RPMI7951 (cell line): ENCODE measurements at places on chromosomes 2 and 18. TPM values are rescaled to one million over a fixed set of nuclear protein-coding genes. Genes with fewer than 3 reads are reported as not detected.

- peak; percentile 84 for DNase-seq
Observed at GRCh38 chr2:224946895-224947294, 95.4 kb downstream of the DOCK10 start.

The DSC2 gene
- total RNA-seq, result not detected in 2 replicates

DNA sequence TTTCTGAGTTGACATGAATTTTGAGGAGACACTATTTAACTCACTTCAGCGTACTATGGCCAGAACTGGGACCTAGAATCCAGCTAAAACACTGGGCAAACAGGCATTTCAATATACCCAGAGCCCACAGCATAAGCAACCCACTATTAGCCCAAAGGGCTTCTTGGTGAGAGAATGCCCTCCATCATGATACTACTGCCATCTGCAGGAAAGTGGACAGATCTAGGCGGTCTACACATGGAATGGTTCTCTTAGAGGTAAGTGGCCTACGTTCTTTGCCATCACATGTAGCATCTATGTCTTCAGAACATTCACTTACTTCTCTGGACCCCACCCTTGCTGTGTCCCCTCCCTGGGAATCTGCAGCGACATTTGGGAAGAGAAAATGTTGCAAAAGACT lies 181.3 kb upstream of the LINC00305 start:
- no peak for DNase-seq

DNA sequence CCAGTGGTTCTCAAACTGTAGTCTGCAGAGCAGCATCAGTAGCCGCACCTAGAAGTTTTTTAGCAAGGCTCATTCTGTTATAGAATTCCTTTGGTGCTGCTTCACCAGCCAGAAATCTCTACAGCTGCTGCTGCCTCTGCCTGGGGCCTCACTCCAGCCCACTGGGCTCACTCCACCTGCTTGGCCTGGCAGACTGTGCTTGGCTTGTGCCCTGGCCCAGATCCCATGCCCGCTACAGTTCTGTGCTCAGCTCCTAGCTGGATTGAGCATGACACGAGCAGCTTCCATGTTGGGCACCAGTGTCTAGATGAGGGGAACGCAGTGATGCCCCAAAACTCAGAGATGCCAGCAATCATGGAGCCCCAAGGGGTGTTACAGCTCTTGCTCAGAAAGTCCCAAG lies 22.6 kb downstream of the MAPK4 start:
- no peak for DNase-seq

The COBLL1 gene
- 0.39 and 0.96 TPM in 2 replicates for total RNA-seq

DNA sequence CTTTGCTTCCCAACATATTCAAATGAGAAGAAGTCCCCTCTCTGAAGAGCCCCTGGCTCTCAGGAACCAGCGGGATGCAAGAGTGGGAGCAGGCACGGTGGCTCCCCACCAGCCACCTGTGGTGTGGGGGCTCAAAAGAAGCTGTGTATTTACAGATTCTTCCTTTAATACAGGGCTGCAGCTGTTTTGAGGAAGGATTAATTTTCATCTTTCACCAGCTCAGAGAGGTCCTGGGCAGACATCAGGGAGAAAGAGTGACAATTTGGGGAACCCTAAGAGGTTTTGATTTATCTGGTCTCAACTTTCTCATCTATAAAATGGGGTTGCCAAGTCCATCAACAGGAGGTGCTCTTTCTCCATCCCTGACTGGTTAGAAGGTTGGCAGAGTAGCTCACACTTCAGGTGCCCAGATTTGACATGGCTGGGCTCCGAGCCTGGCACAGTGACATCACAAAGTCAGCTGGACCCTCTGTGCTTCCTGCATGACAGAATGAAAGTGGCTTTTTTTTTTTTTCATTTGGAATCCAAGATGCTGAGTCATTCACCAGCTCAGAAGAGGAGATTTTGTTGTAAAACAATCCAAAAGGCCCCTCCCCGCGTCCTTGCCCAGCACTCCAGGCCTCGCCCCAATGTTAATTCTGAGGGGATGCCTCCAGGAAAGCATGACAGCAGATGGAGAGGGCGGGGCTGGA lies 15.5 kb upstream of the SIX2 start:
- DNase-seq, result peak; percentile 95

- no peak for DNase-seq
Observed at GRCh38 chr18:48006415-48007175, 76.1 kb upstream of the SMAD2 start.

The DGUOK gene
- 161 and 169 TPM in 2 replicates for total RNA-seq

DNA sequence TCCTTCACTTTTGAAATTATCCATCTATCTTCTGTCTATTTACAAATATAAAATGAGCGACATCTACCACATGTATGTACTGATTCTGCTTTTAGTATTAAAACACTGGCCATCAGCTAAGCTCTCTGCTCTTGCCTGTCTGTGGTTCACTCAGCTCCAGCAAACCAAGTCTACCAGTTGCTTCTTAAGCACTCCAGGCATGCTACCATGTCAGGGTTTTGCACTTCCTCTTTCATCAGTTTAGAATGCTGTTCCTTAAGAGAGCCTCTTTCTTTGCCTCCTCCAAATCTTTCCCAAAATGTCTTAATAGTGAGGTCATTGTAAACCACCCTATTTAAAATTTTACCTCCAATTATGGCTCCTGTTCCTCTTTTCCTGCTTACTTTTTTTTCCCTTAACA lies 59.5 kb downstream of the SCN3A start:
- no peak for DNase-seq

DNA sequence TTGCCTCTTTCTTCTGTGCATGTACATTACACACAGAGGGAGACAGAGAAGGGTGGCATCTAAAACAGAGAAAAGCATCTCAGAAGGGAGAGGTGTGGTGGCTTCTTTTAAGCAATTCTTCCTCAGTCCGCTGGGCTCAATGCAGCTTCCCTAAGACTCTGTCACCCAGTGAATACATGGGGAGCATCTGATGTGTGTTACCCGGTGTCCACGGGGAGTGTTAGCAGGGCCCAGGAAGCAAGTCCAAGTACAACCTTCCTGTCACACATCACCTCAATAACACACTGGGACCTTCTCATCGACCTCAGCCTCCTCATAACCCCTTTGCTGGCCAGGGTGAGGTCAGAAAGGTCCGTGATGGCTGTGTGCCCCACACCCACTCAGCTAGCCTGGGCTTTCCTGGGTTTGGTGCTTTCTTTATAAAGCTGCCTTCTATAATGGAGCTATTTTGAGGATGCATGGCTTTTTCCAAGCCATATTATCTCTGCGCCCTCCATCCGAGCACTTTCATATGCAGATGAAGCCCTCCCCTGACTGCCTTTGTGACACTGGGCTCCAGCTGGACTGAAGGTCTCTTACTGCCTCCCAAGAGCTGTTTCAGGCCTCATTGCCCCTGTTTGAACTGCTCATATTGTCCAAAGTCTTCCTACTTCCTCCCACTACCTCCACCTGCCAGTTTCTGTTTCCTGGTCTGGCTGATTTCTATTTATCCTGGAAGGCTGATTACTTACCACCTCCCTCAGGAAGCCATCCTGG lies 21.4 kb downstream of the TNFRSF11A start:
- no peak for DNase-seq

- DNase-seq, result peak; percentile 99
Observed at GRCh38 chr2:237456200-237456843, 30.7 kb upstream of the MLPH start.

DNA sequence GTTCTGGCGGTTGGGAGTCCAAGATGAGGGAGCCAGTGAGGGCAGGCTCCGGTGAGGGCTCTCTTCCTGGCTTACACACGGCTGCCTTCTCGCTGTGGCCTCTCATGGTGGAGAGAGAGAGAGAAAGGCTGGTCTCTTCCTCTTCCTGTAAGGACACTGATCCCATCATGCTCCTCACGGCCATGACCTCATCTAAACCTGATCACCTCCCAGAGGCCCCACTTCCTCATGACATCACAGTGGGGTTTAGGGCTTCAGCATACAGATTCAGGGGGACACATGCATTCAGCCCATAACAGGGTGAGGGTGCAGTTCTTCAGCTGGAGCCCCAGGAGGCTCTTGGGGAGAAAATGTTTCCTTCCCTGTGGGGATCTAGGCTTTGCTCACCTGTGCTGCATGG lies 29.2 kb downstream of the AGAP1 start:
- no peak for DNase-seq

The TLX2 gene
- 4.2 and 5.5 TPM in 2 replicates for total RNA-seq

GRCh38 chr2:164012581-164012980 lies 276.8 kb upstream of the FIGN start:
- no peak for DNase-seq

GRCh38 chr2:202765436-202765835 lies 106.1 kb downstream of the ICA1L start:
- DNase-seq, result peak; percentile 3

DNA sequence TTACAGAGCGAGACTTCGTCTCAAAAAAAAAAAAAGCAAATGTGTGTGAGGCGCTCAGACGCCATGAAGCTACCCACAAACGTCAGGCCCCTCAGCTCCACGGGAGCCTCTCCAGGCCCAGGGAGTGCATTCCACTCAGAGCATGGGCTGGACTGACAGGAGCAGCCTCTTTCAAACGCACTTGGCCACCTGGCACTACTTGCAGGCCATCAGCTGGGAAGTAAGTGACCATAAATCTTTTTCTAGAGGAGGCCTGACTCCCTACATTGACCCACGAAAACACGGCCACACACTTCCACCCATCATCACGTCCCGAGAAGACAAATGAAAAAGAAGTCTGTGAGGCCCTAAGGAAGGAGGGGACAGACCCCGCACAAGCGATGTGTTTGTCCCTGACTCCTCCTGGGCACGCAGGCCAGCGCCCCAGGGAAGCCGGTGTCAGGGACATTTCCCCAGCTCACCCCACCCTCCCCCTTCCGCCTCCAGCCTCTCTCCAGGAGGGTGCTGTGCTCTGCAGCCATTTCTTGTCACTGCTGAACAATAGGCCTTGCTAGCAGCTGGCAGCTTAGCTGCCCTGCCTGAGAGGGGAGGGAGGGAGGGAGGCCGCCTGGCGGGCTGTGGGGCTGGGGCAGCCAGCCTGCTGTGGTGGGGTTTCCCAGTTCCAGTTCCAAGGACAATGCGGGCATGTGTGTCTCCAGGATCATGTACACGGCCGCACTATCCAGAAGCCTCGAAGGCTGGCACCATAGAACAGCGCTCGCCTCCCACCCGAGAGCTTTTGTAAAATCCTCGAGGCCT lies 26.6 kb downstream of the SERTAD2 start:
- DNase-seq, result no peak

DNA sequence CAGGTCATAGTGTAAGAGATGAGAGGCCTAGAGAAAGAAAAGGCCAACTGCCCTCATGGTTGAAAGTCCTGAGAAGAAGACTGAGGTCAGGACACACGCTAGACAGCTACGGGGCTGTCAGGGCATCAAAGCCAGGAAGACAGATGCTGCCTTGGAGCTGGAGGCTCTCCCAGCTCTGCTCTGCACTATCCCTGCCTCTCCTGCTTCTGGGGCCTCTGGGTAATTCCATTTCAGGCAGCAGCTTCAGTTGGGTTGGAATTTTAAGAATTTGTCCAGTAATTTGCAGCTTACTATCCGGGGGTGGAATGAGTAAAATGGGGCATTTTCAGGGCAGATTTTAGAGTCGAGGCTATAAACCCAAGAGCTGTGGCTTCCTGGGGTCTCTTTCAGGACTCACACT lies 76.2 kb upstream of the CTAGE1 start:
- peak; percentile 53 for DNase-seq

The DTNA gene
- total RNA-seq, result 1.6 and 2.4 TPM in 2 replicates

The AQP12A gene
- not detected in 2 replicates for total RNA-seq

DNA sequence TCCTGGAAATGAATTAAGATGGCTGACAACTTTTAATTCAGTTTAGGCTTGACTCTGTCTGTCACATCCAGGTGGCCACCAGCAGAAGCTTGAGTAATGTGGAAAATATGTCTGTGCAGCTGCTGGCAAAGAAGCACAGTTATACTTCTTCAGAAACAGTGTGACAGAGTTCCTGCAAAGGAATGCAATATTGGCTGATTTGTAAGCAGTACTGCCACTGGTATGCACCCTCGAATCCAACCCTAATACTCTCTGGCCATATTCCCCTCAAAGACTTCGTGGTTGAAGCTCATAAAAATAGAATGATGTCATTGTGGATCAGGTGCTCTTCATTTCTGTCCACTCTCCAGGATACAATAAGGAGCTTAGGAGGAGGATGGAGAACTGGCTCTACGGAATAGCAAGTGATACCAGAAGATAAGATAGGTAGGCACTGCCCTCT lies 86.2 kb downstream of the METTL8 start:
- DNase-seq, result peak; percentile 90

The USP40 gene
- total RNA-seq, result 26.0 and 30.8 TPM in 2 replicates

GRCh38 chr2:180523621-180524340 lies 456.6 kb upstream of the UBE2E3 start:
- peak; percentile 83 for DNase-seq

The HOXD8 gene
- 11.7 and 16.1 TPM in 2 replicates for total RNA-seq

- DNase-seq, result no peak
Observed at GRCh38 chr2:17933256-17933655, 54.8 kb downstream of the KCNS3 start.

DNA sequence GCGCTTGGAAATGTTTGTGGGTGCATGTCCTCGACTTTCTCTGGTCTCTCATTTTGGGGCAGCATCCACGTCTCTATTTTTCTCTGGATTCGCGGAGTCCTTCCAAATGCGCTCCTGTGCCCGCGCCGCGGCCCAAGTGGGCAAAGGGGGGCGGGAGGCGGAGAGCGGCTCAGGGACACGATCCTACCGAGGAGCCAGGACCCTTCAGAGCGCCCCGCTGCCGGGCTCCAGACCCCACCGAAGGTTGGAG lies 990 bp downstream of the EPAS1 start:
- DNase-seq, result no peak

DNA sequence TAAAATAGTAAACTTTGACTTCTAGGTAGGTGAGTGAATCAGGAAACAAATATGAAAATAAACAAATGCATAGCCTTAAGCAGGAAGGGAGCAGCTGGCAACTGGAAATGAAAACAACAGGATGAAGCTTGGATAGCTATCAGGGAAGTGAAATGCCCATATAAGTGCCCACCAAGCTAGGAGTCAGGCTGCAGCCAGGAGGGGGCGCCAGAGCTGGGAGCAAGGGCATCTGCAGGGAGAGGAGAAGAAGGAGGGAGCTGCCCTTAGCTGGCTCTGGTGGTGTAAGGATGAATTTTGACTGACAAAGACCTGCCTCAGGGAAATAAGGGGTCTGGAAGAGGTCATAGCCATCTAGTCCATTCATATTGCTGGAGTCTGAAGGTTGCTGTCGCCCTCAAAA lies 298.3 kb downstream of the TDRD15 start:
- no peak for DNase-seq

DNA sequence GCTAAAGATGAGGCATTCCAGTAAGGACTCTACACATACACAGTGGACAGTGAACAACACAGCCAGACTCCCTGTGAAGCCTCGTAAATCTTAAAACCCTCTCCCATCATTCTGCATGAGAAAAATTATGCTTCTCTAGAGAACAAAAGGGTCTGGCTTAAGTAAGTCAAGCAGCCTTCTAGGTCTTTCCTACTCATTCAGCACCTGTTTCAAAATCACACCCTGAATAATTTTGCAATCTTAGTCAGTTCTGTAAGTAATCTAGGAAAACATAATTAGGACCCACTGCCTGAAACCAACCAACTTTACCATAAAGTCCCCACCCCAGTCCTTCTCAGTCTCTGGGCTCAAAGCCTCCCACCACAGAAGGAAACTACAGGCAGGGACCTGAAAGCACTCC lies 19.7 kb downstream of the IAH1 start:
- DNase-seq, result no peak

GRCh38 chr2:128632501-128632800 lies 313.8 kb upstream of the HS6ST1 start:
- no peak for DNase-seq
